ENCODE measurements at places on chromosomes 7 and 10. TPM values are rescaled to one million over a fixed set of nuclear protein-coding genes. Genes with fewer than 3 reads are reported as not detected.

Gene RAB18
- 42.1 TPM for total RNA-seq

Gene SPDYE9
- not detected for total RNA-seq

Gene LIPJ
- not detected for total RNA-seq

Gene TUBAL3
- 1.3 TPM for total RNA-seq

Gene C7orf33
- total RNA-seq = not detected

Gene GALNT11
- total RNA-seq = 28.4 TPM

Gene FGFBP3
- total RNA-seq = 0.65 TPM

Gene SYT15
- 0.10 TPM for total RNA-seq

Gene SH2B2
- 1.6 TPM for total RNA-seq

Gene FAM180A
- not detected for total RNA-seq
